ENCODE measurements at places on chromosomes 12 and 14.

DNA sequence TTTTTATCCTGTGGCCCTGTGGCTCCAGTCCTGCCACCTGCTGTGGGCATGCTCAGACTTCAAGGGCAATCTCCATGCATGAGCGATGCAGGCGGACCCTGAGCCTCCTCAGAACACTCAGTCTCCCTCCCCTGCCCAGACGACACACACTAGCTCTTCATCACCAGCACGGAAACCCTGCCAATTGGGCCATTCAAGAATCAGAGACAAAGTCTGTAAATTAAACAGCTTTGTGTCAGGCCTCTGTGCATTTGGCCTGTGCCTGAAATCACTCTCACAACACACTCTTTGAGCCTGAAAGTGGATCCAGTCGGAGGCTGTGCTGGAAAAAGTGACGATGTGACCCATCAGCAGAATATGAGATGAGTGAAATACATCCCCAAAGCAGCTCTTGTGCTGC, 12.5 kb downstream of the POU6F1 start:
- no peak for DNase-seq

DNA sequence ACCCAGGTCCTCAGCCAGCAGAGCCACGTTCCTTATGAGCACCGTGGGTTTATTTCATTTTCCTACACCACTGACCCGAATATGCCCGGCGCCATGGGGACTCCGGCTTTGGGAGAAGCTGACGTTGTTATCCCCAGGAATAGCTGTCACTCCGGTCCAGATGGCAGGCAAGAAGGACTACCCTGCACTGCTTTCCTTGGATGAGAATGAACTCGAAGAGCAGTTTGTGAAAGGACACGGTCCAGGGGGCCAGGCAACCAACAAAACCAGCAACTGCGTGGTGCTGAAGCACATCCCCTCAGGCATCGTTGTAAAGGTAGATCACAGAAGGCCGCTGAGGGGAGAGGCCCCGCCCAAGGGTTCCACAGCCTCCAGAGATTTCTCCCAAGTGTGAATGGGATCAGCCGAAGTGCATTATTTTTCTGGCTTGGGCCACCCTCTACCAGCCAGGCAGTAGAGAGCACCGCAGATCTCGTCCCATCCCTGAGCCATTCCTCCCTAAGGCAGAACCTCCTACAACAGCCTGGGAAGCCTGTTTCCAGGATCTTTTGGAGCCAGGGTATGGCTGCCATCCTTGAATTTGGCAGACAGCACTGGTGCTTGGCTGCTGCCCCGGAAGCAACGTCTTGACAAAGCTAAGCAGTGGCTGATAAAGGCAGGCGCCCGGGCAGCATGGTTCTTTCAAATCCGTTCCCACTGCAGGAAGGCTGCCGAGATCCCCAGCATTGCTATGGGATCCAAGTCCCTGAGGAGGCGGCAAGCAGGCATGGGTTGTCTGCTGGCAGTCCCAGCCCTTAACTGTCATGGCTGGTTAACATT, 17.8 kb downstream of the CDK2AP1 start:
- peak; percentile 59 for DNase-seq

- DNase-seq = no peak
Observed at GRCh38 chr14:99146616-99147365, 125.2 kb downstream of the BCL11B start.

- no peak for DNase-seq
Observed at GRCh38 chr14:37147310-37147880, 25.0 kb downstream of the SLC25A21 start.

DNA sequence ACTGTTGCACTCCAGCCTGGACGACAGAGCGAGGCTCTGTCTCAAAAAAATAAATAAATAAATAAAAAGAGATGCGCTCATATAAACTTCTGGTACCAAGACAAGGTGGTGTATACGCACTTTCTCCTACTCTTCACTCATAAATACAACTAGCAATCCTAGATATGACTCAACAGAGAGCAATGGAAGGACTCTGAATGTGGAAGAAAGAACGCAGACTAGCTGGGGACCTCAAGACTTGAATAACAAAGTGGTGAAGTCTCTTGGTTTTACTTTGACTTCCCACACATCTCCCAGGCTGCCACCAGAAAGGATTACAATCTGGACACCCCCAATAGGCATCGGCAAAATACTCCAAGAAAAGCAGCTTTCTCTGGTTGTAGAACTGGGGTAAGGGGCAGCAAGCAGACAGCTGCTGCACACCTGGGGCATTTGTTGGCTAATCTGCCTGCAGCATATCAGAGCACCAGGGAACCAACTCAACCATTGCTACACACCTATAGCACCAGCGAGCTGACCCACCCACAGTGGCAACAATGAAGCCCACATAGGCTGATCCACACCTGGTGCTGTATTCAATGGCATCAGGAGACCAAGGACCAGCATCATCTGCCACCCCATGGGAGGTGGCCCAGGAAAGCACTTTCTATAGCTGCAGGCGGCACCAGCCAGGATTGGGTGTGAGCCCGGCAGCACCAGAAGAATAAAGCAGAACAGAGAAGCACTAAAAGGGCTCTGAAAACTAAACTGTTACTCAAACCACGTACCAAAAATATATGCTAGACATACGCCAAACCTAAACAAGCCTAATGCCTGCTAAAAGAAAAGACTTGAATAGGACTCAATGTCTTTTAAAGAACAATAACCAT, 1231.7 kb upstream of the TMEM132C start:
- no peak for DNase-seq

DNA sequence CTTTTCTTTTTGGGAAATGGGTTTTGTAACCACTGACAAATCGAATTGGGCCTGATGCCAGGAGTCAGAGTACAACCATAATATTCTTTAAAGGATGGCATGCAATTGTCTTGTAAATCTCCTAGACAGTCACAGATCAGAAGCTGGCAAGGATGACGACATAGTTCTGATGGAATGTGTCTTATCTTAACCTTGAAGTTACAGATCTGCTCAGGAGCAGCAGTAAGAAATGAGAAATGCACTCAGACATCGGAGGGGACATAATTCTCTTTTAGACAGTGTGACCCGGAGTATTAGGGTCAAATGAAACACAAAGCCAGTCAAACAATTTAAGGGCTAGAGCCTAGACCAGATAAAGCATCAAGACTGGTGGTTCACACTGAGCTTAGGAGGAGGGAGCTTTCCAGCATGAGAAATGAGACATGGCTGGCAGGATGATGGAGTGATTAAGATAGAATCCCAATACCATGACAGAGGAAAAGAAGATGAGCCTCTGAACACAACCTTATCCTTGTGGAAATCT, 17.5 kb downstream of the CBX5 start:
- DNase-seq = no peak

GRCh38 chr12:22415342-22416309, 81.1 kb upstream of the ST8SIA1 start:
- no peak for DNase-seq

- no peak for DNase-seq
Observed at GRCh38 chr14:97776890-97777558, 979.8 kb downstream of the VRK1 start.

DNA sequence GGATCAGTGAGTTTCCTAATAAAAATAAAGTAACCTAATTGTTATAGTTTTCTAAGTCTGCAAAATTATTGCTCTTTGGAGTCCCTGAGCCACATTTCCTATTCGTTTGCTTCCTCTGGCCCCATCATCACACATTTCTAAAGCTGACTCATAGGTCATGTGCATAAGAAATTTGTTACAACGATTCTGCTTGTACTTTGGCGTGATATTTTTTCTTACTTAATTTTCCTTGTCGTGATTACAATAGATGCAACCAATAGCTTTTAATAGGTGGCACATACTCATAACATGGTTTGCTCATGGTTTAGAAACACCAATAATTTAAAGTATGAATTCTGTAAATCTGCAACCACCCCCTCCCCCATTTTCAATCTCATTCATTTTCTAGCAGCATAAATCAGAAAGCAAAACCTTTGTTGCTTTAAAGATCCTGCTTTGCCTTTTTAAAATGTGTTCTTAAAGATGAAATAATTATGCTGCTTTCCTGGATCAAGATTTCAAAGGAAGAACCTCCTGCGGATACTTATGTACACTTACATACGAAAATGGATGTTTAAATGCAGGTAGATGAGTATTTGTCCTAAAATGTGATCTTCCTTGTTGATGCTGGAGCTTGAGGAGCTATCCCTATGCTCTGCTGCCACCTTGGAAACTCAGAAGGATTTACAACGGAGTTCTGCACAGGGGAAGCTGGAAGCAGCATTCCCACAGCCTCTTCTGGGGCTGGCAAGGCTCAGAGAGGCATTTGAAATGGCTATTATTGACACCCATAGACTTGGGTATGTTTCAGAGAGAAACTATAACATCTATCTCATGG, 1.7 kb upstream of the FLRT2 start:
- DNase-seq = no peak

DNA sequence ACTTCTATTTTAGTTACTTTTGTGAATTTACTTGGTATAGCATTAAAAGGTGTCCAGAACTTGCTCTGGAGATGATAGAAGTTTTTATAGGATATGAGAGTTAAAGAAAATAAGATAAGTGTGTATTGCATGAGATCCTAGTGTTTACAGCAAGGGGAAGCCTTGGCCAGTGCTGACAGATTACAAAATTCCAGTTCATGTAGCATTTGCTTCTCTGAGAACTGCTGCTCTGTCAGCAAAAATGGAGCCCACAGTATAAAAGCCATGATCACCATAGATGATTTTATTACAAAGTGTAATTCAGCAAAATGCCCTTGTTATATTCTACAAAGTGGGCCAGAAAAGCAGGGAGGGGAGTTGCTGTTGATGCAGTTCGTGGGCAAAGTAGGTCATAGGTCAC, 40.0 kb upstream of the ATF1 start:
- no peak for DNase-seq

- no peak for DNase-seq
Observed at GRCh38 chr12:77213319-77213718, 147.9 kb upstream of the E2F7 start.

- DNase-seq = no peak
Observed at GRCh38 chr12:9925705-9926393, 6.3 kb downstream of the CLEC2A start.

DNA sequence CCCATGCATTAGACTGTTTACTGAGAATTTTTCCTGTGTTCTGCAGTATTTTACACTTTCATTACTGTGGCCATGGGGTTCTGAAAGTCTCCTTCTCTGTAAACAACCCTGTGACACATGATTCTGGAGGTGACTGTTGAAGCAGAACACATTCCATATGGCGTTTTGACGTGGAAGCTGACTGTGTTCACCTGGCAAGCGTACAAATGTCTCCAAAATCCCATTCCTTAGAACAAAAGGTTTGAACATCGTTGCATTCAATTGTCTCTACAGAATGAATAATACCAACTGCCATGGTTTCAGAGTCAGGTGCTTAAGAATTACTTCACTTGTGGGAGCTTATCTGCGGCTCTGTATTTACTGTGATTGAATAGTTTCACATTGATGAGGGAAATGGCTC, 485.6 kb upstream of the TMEM132C start:
- no peak for DNase-seq

- DNase-seq = no peak
Observed at GRCh38 chr14:80536456-80536855, 325.2 kb upstream of the DIO2 start.

DNA sequence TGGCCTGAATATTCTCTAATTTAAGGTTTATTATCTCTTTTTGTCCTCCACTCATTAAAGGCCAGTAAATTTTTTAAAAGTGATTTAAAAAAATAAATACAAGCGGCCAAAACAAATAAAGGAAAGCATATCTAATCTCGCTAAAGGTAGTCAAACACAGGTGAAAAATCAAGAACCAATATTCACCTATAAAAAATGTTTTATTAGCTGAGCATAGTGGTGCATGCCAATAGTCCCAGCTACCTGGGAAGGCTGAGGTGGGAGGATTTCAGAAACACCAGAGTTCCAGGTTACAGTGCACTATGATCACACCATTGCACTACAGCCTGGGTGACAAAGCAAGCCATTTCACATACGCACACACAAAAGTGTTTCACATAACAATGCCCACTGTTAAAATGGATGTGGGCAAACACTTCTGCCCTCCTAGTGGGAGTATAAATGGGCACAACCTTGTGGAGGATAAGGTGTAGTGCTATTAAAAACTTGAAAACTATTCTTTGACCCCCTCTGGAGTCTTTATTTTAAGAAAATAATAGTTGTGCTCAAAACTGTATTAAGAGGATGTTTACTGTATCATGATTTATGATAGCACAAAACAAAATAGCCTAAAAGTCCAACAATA, 32.7 kb upstream of the NAP1L1 start:
- no peak for DNase-seq

- DNase-seq = no peak
Observed at GRCh38 chr14:52875707-52876106, 75.1 kb downstream of the FERMT2 start.

GRCh38 chr14:104687601-104688504, 1.6 kb upstream of the INF2 start:
- no peak for DNase-seq

GRCh38 chr12:41653386-41654326, 465.5 kb downstream of the PDZRN4 start:
- no peak for DNase-seq

DNA sequence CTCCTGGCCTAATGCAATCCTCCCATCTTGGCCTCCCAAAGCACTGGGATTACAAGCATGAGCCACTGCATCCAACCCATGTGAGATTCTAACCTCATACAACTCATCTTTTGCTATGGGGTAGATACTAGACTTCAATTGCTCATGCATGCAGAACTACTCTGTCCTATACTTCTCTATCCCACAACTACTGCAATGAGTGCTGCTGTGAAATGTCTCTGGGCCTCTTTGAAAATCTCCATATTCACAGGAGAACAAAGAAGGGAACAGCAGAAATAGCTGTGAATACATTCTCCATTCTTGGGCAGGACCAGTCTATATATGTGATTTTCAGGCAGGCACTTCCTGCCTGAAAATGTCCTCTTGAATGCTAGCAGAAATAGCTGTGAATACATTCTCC, 220.7 kb upstream of the GRIP1 start:
- DNase-seq = no peak

- DNase-seq = peak; percentile 72
Observed at GRCh38 chr14:105881021-105881930, 354.9 kb downstream of the TMEM121 start.

All from suprapubic skin (tissue), 4 donors.